ENCODE measurements at places on chromosomes 3 and 15. TPM values are rescaled to one million over a fixed set of nuclear protein-coding genes. Genes with fewer than 3 reads are reported as not detected.
A peak's percentile ranks its signal among the peaks of the same experiment; 100 is the strongest.

Gene EXD1
- total RNA-seq = 0.11 TPM

Gene ANKRD34C
- 0.11 TPM for total RNA-seq

Gene ABI3BP
- total RNA-seq = 10.7 TPM

Gene MYLK
- 59.8 TPM for total RNA-seq

Gene CACNA2D2
- total RNA-seq = 0.88 TPM

DNA sequence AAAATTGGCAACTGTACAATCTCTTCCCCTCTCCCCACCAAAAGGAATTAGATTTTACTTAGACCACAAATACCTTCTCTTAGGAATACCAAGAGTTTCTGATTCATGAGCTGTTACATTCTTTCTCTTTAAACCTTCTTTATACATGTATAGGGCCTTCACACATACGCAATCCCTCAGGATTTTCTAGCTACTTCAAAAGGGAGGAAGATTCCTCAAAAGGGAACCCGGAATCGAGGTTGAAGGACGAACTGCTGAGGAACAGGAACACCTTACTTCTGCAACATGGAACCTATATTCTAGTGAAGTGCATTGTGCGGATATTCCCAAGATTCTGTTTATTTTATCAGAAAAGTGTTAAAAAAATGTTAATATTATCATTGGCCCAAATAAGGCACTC, 52.3 kb downstream of the GABRB3 start:
- H3K36me3 ChIP-seq = no peaks in the 10 kb centered on the region
- DNase-seq = no peak
- H3K27me3 ChIP-seq = no peaks in the 10 kb centered on the region
- H3K4me1 ChIP-seq = no peaks in the 10 kb centered on the region
- H3K4me3 ChIP-seq = no peak overlapping the region
- H3K27ac ChIP-seq = no peak overlapping the region

DNA sequence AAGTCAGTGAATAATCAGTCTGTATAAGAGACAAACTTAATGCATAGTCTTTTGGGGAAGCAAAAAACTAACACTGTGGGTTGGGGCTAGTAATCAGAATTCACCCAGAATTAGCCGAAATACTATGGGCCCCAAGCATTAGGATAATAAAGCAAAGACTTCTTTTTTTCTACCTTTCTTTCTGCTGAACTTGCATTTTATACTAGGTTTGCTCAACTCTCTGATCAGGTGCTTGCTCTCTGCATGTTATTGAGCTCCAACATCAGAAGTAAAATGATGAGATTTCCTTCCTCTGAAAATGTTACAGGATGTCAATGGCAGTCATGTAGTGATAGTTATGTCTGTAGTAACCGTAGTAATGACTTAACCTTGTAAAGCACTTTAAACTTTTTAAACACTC, 216.6 kb downstream of the KCNMB2 start:
- no peak for DNase-seq
- no peaks in the 10 kb centered on the region for H3K27me3 ChIP-seq
- no peaks in the 10 kb centered on the region for H3K36me3 ChIP-seq
- no peak overlapping the region for H3K4me3 ChIP-seq
- H3K27ac ChIP-seq = no peak overlapping the region

- H3K27me3 ChIP-seq = no peaks in the 10 kb centered on the region
- no peaks in the 10 kb centered on the region for H3K4me1 ChIP-seq
- no peaks in the 10 kb centered on the region for H3K36me3 ChIP-seq
- peak; percentile 83 for DNase-seq
- no peak within 1 kb of the TSS for H3K27ac ChIP-seq
These were observed at the start of gene ABI3BP for GRCh38 chr3:100993309-100993708. Gene ABI3BP, minus strand, starts transcription at chr3:100993421. Its CDS starts 37 bp downstream, at chr3:100993384.

- no peak overlapping the region for H3K27ac ChIP-seq
- no peaks in the 10 kb centered on the region for H3K36me3 ChIP-seq
- DNase-seq = no peak
- no peaks in the 10 kb centered on the region for H3K4me1 ChIP-seq
- H3K27me3 ChIP-seq = peaks cover under 1% of the 10 kb centered on the region
- no peak overlapping the region for H3K4me3 ChIP-seq
These were observed 45.8 kb upstream of the DYNC1LI1 start for GRCh38 chr3:32616267-32616962.

DNA sequence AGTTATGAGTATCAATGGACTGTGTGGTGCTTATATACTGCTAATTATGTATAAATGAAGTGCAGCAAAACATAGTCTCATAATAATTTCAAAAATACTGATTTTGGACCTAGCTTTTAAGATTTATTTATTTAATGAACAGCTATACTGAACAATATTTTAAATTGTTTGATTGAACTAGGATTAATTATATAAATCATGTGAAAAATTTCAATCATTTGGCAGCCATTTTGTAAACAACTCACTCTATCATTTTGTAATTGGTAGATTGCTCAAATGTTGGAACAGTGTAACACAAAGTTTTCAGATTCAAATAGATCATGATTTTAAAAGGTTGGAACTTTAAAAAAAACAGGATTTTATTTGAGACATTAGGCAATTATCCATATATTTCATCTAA, 47.0 kb downstream of the EPHA3 start:
- H3K27ac ChIP-seq = no peak overlapping the region
- H3K27me3 ChIP-seq = no peaks in the 10 kb centered on the region
- no peaks in the 10 kb centered on the region for H3K4me1 ChIP-seq
- no peak for DNase-seq

DNA sequence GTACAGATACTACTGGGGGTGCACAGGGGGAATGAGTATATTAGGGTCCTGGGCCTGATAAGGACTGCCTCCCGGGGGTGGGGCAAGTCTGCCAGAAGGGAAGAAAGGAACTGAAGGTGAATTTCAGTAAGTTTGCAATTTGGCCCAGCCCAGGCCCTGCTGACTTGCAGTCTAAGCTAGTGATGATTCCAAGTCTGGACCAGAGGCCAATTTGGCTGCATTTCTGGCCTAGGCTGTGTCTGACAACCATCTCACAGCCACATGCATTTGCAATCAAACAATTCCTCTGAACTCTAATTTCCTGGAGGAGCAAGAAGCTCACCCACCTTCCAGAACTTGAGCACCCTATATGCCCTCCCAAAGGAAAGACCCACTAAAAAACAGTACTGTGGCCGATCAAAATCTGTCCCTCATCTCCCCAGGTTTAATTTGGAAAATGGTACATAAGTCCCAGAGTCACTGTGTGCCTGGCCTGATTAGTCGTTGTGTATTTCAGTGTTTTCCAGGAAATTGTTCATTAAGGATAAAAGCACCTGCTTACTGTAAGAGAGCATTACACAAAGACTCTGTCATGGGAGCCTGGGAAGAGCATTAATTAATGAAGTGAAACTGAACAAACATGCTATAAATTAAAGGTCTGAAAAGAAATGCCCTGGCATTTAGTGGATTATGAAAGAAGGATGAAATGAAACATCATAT, 114.5 kb downstream of the MEGF11 start:
- H3K4me1 ChIP-seq = no peaks in the 10 kb centered on the region
- no peaks in the 10 kb centered on the region for H3K36me3 ChIP-seq
- H3K27me3 ChIP-seq = no peaks in the 10 kb centered on the region
- H3K27ac ChIP-seq = no peak overlapping the region

DNA sequence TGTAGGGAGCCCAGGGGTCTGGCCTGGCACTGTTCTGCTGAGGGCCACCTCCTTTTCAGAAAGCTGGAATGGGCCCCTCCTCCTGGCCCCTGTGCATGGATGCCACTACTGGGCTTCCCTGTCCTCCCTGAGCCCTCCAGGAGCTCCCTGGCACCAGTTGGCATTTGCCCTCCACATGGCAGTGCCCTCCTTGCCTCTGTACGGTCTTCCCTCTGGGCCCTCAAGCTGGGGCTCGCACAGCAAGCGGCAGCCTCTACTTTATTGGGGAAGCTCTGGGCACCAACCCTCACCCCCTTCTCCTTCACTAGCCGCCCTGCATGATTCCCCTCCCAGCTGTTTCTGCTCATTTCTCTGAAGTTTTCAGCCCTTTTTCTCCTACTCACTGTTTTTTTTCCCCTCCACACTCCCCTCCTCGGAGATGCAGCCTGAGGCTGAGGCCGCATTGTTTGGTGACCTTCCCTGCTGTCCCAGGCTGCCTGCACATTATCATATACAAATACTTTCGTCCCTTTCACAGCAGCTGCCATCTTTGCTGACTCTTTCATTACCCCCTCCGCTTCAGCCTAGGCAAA, 127.3 kb downstream of the EEFSEC start:
- no peak for DNase-seq
- no peaks in the 10 kb centered on the region for H3K36me3 ChIP-seq
- H3K27ac ChIP-seq = no peak overlapping the region
- H3K4me1 ChIP-seq = peaks cover 19% of the 10 kb centered on the region
- H3K4me3 ChIP-seq = no peak overlapping the region

DNA sequence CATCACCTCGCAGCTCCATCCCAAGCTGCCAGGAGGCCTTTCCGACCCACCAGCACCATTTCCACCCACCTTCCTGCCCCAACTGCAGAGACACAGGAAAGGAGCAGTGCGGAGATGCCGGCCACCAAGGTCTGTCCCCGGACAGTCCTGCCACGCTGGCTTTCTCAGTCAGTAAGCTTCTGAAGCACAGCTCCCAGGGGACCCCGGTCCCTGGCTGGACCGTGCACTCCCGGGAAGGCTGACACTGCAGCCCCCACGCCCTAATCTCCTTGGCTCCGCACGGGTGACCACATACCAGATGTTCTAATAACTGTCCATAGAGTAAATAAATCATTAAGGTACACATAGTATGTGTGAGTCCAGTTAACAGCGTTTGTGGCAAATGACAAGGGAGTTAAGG, 73.5 kb downstream of the VGLL4 start:
- no peak overlapping the region for H3K4me3 ChIP-seq
- H3K4me1 ChIP-seq = peaks cover 28% of the 10 kb centered on the region
- peak overlapping the region; percentile 91 for H3K27ac ChIP-seq
- DNase-seq = no peak

GRCh38 chr3:182052332-182052731, 340.6 kb downstream of the SOX2 start:
- H3K4me1 ChIP-seq = no peaks in the 10 kb centered on the region
- H3K27me3 ChIP-seq = no peaks in the 10 kb centered on the region
- no peak overlapping the region for H3K27ac ChIP-seq
- no peak overlapping the region for H3K4me3 ChIP-seq
- DNase-seq = no peak
- no peaks in the 10 kb centered on the region for H3K36me3 ChIP-seq

DNA sequence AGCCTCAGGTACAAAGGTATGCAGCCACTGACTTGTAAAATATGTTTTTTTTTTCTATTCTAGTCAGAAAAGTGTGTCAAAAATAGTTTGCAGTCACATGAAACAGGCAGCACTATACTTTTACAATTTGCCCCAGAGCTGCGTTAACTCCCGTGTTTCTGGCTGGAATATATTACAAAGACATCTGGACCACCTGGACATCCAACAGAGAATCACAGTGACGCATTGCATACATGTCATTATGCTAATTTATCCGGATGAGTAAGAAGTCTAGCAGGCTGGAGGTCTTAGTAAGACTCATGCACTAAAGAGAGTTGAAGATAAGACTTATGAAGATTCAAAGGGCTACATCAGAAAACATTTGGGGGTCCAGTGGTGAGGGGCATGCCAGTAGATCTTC, 39.2 kb upstream of the STRIT1 start:
- no peaks in the 10 kb centered on the region for H3K27me3 ChIP-seq
- no peak overlapping the region for H3K4me3 ChIP-seq
- no peaks in the 10 kb centered on the region for H3K4me1 ChIP-seq
- H3K36me3 ChIP-seq = no peaks in the 10 kb centered on the region
- DNase-seq = no peak
- no peak overlapping the region for H3K27ac ChIP-seq

DNA sequence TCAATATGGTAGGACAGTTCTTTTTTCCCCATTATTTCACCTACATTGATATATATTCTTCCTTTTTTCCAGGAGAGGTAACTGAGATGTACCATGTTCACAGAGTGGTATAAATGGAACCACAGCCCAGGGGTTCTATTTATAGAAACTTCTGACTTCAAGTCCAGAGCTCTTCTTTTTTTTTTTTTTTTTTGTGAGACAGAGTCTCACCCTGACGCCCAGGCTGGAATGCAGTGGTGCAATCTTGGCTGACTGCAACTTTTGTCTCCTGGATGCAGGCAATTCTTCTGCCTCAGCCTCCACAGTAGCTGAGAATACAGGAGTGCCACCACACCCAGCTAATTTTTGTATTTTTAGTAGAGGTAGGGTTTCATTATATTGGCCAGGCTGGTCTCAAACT, 267.1 kb upstream of the TPRG1 start:
- peaks cover 6% of the 10 kb centered on the region for H3K4me1 ChIP-seq
- no peak overlapping the region for H3K4me3 ChIP-seq
- no peaks in the 10 kb centered on the region for H3K27me3 ChIP-seq
- peak; percentile 47 for DNase-seq
- H3K36me3 ChIP-seq = no peaks in the 10 kb centered on the region

Data from adrenal gland (tissue), 19 donors.